Osteoblast (primary cell): ENCODE measurements at places on chromosomes 13 and 19. TPM values are rescaled to one million over a fixed set of nuclear protein-coding genes. Genes with fewer than 3 reads are reported as not detected.

DNA sequence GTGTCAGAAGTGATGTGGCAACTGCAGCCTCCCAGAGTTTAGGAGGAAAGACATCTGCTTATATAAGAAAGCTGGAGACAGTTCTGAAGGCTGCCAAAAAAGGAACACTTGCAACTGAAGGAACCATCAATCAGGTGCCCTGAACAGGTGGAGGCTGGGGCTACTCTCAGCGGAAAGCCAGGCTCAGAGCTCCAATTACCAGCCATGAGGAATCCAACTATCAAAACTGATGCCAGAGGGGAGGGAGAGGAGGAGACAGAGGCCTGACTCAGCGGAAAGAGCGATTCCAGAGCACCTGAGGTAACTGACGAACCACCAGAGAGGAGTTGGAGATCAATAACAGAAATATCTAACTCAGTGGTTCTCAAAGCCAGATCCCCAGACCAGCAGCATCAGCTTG, 24.3 kb downstream of the LEUTX start:
- DNase-seq: no peak

GRCh38 chr13:80299046-80299445, 41.9 kb downstream of the SPRY2 start:
- DNase-seq: no peak

GRCh38 chr13:48567515-48568369, 34.9 kb upstream of the RCBTB2 start:
- DNase-seq: peak; percentile 58

DNA sequence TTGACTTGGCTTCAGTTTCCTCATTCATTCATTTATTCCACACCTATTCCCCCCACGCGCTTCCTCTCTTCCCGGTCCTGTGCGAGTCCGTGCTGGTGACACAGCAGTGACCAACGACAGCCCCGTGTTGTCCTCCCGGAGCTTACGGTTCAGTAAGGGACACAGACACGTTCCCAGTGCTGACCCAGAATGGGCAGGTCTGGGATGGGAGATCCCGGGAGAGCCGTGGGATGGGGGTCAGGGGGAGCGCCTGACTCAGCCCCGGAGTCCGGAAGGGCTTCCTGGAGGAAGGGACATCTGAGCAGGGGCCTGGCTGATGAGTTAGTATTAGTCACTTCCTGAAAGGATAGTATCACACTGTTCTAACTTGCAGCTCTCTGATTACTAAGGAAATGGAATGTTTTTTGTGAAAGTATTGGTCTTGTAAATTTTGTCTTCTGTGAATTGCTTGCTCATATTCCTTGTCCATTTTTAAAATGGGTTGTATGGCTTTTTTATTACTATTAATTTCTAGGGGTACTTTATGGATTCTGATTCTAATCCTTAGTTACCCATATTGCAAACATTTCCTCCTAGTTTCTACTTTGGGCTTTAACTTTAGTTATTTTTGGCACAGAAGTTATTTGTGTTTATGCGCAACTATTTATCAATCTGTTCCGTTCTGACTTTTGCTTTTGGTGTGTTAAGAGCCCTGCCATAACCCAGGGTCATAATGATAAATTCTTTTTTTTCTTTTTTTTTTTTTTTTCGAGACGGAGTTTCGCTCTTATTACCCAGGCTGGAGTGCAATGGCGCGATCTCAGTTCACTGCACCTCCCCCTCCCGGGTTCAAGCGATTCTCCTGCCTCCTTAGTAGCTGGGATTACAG, 708 bp upstream of the ERCC1 start:
- DNase-seq: peak; percentile 97

DNA sequence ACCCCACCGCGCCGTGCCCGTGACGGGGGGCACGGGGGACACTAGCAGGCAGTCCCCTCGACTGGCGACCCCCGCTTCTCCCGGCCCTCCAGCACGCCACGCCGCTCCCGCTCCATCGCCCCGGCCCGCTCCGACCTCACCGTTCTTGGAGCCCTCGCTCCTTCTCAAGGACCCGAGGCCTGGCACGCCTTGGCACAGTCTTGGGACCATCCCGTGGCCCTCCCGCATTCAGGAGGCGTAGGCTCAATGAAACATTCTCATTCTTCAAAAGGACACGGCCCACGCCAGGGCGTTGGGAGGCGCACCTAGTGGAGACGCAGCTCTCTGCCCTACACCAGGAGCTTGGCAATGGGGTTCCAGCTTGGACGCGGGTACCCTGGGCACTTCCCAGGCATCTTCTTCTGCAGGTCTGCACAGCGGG, 473 bp upstream of the CERS1 start:
- DNase-seq: peak; percentile 94

GRCh38 chr13:85816413-85816812, 17.2 kb upstream of the SLITRK6 start:
- DNase-seq: no peak

DNA sequence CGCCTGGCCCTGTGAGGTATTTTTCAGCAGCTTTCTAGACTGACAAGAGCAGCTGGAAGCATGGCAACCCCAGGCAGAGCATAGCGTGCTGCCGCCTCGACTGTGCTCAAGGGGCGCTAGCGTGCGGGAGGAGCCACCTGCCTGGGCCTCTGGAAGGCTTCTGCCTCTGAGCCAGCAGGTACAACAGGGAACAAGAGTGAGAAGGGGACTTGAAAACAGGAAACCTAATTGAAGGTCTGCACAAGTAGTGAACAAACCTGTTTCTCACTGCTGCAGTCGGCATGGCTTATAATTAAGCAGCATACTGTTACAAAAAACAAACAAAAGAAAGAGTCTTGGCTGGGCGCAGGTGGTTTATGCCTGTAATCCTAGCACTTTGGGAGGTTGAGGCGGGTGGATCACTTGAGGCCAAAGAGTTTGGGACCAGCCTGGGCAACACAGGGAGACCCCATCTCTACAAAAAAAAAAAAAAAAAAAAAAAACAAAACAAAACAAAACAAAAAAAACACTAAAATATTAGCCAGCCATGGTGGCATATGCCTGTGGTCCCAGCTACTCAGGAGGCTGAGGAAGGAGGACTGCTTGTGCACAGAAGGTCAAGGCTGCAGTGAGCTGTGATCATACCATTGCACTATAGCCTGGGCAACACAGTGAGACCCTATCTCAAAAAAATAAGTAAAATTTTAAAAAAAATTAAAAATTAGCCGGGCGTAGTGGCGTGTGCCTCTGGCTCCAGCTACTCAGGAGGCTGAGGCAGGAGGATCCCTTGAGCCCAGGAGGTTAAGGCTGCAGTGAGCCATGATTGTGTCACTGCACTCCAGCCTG, 12.6 kb upstream of the GARRE1 start:
- DNase-seq: no peak

DNA sequence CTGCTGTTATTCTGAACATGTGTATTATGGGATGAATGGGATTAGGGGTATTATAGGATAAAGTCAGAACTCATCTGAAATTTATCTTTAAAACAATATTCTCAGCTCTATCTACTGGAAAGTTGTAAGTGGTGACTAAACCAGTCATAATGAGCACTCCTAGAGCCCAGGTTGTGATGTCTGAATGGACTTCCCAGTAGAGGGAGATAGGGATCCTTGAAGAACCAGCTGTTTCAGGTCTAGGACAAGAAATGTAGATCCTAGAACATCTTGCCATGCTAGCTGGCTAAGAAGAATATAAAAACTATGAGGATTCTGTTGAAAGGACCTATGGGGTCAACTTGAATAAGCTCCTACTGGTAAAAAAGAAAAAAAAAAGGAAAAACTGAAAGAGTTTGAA, 310.8 kb downstream of the SLC7A1 start:
- DNase-seq: no peak

- peak; percentile 92 for DNase-seq
Measured at GRCh38 chr19:43651758-43652545, 12.3 kb upstream of the CADM4 start.

- DNase-seq: peak; percentile 82
Measured at GRCh38 chr19:9986787-9987281, 23.5 kb downstream of the COL5A3 start.

DNA sequence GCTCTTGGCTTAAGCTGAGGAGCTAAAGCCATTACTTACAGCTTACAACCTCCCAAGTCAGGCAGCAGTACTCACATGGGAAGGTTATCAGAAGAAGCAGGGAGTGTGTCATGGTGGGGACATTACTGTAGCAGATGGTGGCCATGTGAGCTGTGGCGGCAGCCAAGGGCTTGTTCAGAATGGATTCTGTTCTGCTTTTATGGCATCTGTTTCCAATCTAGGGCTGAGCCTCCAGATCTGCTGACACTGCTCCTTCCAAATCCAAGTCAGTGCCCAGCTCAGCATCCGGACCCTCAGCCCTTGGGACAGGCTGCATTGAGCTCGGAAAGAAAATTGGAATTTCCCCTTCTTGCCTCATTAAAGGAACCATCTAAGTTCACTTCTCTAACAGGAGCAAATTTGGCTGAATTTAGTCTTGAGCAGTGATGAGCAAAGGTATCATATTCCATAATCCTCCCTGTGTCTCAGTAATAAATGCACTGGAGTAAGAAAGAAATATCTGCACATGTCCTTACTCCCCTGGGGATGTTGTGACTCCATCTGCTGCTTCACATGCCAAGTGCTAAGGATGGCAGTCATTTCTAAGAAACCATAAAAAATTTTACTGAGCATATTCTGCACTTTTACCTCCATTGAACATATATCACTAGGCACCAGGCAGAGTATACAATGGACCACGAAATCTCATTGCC, 73.9 kb downstream of the KCTD12 start:
- no peak for DNase-seq

DNA sequence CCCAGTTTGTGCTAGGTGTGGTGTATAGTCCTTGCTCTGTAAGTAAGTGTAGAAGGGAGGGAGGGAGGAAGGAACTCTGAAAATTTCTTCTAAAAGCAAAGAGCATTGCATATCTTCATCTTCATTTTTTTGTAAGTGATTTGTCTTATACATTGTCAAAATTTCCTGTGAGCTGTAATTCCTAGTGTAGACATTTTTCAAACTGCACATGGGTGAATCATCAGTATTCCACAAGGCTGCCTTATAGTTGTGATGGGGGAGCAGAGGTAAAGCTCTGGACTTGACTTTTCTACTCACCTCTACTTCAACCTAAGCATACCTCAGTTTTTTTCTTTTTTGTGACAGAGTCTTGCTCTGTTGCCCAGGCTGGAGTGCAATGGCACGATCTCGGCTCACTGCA, 86.9 kb downstream of the CDK8 start:
- DNase-seq: peak; percentile 19

DNA sequence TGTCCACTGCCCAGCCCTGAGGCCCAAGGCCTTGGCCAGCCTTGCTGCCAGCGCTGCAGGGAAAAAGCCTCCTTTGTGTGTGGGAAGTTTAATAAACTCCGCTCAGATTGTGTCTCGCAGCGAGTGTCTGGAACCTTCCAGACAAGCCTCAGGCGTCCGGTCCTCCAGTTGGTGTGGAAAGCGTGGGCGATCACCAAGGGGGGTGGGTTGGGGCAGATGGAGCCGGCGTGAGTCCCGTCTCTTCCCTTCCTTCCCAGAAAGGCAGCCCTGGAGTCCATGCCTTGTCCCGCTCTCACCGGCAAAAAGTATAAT, 4.6 kb downstream of the STK11 start:
- peak; percentile 15 for DNase-seq

- DNase-seq: peak; percentile 77
Measured at GRCh38 chr13:40922437-40923040, 96.6 kb downstream of the ELF1 start.

- DNase-seq: no peak
Measured at GRCh38 chr13:112244061-112244460, 132.1 kb upstream of the SPACA7 start.

DNA sequence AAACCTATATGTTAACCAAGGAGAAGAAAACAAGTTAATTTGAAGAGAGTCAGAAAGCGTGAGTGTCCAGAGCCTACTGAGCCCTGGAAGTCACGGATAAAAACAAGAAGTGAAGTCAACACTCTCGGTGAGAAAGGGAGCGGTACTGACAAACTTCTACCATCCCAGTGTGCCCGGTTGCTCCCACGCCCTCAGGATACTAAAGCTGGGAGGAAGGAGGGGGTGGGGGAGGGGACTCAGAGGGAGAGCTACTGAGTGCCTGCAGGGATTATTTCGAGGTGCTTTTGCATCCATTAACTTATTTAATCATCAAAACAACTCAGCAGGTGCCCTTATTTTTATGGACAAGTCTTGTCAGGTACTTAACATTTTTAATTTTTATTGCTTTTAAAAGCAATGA, 166.2 kb downstream of the ZIC5 start:
- no peak for DNase-seq

GRCh38 chr13:110119935-110120905, 186.7 kb downstream of the COL4A1 start:
- no peak for DNase-seq

Gene BLVRB
- 75.7 and 82.2 TPM in 2 replicates for total RNA-seq

Gene ZNF560
- total RNA-seq: 0.29 and 0.36 TPM in 2 replicates

Gene ZNF723
- total RNA-seq: not detected in 2 replicates

Gene GIPR
- total RNA-seq: under 0.01 and 0.88 TPM in 2 replicates

Gene CYP4F2
- total RNA-seq: not detected in 2 replicates

Gene ZNF880
- 18.5 and 27.1 TPM in 2 replicates for total RNA-seq

Gene PPP1R15A
- 70.4 and 84.0 TPM in 2 replicates for total RNA-seq

Gene CEACAM16
- under 0.01 TPM in 1 of 2 replicates, not detected in the other for total RNA-seq

Gene PSG7
- total RNA-seq: not detected in 2 replicates

Gene FCAR
- total RNA-seq: not detected in 2 replicates

Gene SYCN
- total RNA-seq: not detected in 2 replicates

Gene KLK13
- total RNA-seq: not detected in 2 replicates

Gene TPTE2
- total RNA-seq: not detected in 2 replicates

Gene ZSCAN5A
- 4.3 and 6.8 TPM in 2 replicates for total RNA-seq

Gene METTL21C
- total RNA-seq: not detected in 2 replicates

Gene NUFIP1
- total RNA-seq: 2.4 and 3.3 TPM in 2 replicates

Gene MRI1
- 33.7 and 35.4 TPM in 2 replicates for total RNA-seq

Gene LYPD5
- 0.29 and 0.72 TPM in 2 replicates for total RNA-seq

Gene LRRC8E
- total RNA-seq: 10.5 and 17.4 TPM in 2 replicates

Gene MUC16
- total RNA-seq: not detected in 2 replicates

Gene OR4F17
- total RNA-seq: not detected in 2 replicates

Gene PTH2
- total RNA-seq: not detected in 2 replicates
